Fibroblast of skin of back (primary cell): ENCODE measurements at places on chromosomes 4 and X.

DNA sequence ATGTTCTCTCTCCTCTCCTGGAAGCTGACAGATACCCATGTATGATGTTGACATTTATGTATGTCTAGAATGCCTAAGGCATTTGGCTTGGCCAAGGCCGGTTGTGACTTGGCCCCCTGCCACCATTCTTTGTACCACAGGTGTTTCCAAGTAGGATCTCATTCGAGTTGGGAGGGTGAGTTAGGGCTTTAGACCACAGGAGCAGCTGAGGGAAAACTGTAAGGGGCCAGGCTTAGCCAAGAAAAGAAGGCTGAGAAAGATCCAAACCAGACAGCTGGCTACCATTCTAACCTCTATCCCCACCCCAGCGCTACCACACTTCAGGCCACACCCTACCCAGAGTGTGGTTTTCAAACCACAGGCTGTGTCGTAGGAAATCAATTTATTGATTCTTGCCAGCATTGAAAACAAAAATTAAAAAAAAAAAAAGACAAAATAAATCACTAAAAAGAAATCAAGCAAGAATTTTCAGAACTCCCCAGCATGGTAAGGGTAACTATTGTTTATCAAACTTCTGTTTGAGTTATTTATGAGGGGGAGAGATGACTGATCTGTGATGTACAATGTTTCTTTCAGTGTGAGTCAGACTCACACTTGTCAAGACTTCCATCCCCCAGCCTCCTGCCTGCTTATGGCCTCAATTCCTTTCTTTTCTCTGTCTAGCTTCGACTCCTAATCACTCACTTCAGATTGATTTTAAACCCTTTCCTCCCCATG is 9.9 kb downstream of the TMSB4X start:
- DNase-seq, result peak; percentile 54

DNA sequence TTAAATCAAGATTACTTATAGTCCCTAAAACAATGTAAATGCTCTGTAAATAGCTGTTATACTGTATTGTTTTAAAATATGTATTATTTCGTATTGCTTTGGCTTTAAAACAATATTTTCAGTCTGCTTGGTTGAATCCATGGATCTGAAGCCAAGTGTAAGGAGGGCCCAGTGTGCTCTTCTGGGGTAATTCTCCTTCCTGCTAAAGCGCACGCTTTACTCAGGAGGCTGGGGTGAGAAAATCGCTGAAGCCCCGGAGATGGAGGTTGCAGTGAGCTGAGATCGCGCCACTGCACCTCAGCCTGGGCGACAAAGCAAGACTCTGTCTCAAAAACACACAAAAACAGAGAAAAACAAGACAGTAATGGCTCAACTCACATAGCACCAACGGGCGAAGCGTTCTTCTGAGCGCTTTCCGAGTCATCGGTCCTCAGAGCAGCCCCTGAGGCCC is 391 bp upstream of the IDUA start:
- DNase-seq, result no peak

GRCh38 chr4:25397305-25397704 is 20.2 kb downstream of the ANAPC4 start:
- no peak for DNase-seq

- DNase-seq, result peak; percentile 91
These were observed 66.1 kb upstream of the HGFAC start for GRCh38 chr4:3375688-3376087.

DNA sequence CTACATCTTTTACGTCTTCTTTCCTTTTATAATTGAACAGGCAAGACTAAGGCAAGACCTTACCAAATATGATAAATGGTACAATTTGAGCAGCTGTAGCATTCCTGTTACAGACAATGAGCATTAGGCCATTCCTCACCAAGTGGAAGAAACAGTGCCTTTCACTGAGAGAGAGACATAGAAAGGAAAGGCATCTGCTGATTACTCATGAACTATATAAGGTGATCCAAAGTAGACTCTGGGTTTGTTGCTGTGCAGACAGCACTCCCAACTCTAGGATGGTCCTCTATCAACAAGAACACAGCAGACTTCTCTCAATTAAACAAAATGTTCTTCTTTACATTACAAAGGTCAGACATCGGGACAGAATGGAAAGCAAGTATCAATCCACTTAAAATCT is 91.9 kb downstream of the FAM13A start:
- peak; percentile 37 for DNase-seq

- DNase-seq, result peak; percentile 8
These were observed 62.3 kb downstream of the AGTR2 start for GRCh38 chrX:116232833-116233232.

DNA sequence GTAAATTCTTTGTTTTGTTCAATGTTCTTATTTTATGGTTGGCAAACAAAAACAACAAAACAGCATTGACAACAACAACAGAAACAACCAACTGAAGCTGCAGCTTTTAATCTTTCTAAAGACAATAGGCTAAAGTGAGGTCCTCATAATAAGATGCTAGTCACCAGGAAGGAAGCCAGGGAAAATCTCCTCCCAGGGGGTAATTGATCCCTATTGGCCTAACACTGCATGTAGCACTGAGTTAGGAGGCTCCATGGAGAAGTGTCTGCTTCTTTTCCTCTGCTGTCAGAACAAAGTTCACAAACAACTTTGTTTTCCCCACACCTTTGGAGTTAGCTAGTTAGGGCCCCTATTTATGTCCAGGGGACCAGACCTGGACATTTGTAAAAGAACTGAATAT is 4.7 kb upstream of the LRAT start:
- DNase-seq, result no peak

- DNase-seq, result peak; percentile 80
These were observed 443.6 kb upstream of the PITX2 start for GRCh38 chr4:111066447-111066846.

DNA sequence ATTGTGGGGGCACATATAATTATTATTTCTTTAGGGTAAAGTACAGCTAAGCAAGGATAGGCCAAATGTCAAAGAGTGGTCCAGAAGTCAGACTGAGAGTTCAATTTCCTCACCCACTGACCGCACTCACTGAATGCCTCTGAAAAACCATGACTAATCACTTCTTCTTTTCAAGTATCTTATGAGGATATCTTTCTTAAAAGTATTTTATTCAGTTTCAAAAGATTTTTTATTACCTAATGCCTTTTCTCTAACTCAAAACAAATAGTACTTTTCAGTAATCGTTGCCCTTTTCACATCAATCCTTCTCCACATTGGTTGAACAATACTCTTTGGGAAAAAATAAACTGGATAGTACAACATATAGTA is 61.7 kb upstream of the CAMK2D start:
- no peak for DNase-seq

- no peak for DNase-seq
These were observed 1798.3 kb upstream of the PCDH7 start for GRCh38 chr4:28921886-28922285.

- DNase-seq, result no peak
These were observed 33.7 kb upstream of the STAG2 start for GRCh38 chrX:123927845-123928244.

GRCh38 chr4:40055863-40056715 is 561 bp upstream of the N4BP2 start:
- DNase-seq, result peak; percentile 82

DNA sequence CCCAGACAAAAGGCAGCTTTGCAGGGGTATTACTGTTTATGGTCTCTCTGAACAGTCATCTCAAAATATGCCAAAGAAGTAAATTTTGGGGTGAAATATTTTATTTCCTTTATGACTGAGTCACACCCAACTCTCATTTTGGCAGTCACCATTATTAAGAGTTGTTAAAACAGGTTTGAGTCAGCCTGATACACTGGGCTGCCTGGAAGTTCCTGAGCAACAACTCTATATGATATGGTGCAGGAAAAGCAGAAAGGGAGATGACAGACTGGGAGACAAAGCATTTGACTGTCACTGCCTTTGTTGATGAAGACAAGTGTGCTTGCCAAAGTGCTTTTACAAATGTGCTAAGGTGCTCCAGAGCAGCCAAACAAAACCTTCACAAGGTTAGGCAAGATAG is 1263.5 kb downstream of the PCDH7 start:
- no peak for DNase-seq
